Right atrium auricular region (tissue), 2 donors: ENCODE measurements at places on chromosomes 6 and 20. TPM values are rescaled to one million over a fixed set of nuclear protein-coding genes. Genes with fewer than 3 reads are reported as not detected.

DNA sequence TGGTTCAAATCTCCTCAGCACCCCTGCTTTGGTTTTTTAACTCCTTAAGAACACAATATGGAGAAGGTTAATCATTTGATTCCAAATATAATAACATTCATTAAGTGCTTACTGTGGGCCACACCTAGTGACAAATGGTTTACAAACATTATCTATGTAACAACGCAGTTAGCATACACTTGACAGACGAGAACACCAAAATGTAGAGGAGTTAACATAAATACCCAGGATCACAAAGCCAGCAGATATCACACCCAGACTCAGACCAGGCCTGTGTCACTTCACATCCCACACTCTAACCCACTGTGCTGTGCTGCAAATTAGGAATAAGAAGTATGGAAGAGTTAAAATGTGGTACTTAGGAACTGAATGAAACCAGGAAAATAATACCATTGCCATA, 82.9 kb downstream of the AGPAT4 start:
- DNase-seq, result no peak

- no peak for DNase-seq
Observed at GRCh38 chr6:157982102-157982562, 469 bp downstream of the SYNJ2 start.

GRCh38 chr6:150332939-150333584, 35.8 kb upstream of the IYD start:
- no peak for DNase-seq

- DNase-seq, result no peak
Observed at GRCh38 chr6:42405021-42405420, 46.7 kb downstream of the TRERF1 start.

GRCh38 chr6:56772737-56773184, 130.1 kb upstream of the DST start:
- DNase-seq, result no peak

- no peak for DNase-seq
Observed at GRCh38 chr6:12361042-12361765, 71.0 kb downstream of the EDN1 start.

DNA sequence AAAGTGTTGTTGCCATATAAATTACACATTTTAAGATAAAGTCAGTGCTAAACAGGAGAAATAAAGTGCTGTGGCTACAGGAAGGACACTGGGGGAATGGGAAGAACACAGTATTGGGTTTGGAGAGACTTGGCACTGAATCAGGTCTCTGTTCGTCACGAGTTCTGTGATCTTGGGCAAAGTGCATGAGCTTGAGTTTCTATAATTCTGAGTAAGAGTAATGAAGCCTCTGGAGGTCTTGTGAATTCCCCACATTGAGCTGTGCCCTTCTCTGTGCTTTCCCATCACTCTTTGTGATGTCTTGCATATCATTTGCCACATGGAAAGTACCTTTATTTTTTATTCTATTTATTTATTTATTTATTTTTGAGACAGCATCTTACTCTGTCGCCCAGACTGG, 16.8 kb upstream of the EEF1A1 start:
- no peak for DNase-seq

DNA sequence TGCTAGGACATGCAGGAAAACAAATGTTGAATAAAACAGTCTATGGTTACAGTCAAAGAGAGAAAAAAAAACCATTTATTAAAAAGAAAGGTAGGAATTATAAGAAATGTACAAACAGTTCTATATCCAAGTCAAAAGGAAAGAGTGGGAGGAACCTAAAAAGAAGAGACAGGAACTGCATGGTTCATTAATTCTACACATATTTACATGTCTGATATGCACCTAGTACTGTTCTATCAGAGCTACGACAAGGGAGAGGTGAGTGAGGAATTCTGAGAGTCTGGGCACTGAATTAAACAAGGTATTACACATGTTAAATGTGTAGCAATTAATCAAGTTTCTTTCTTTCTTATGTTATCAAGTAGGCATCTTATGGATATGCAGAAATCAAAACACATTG, 41.9 kb downstream of the SYCP2 start:
- DNase-seq, result no peak

The FOXF2 gene
- total RNA-seq, result not detected
